ENCODE measurements at places on chromosomes 1 and 21.

DNA sequence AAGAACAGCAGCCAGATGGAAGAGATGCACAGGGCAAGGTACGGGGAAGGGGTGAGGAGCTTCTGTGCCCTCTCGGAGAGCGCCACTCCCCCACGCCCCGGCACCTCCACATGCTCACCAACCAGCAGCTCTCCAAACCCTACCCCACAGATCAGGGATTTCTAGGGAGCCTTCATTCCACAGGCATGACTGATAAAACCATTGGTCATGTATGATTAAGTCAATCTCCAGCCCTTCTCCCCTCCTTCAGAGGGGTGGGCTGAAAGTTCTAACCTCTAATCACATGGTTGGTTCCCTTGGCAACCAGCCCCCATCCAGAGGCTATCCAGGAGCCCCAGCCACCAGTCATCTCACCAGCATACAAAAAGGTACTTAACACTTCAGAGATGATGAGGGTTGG, 144.7 kb downstream of the TGFBR3 start:
- DNase-seq: no peak

DNA sequence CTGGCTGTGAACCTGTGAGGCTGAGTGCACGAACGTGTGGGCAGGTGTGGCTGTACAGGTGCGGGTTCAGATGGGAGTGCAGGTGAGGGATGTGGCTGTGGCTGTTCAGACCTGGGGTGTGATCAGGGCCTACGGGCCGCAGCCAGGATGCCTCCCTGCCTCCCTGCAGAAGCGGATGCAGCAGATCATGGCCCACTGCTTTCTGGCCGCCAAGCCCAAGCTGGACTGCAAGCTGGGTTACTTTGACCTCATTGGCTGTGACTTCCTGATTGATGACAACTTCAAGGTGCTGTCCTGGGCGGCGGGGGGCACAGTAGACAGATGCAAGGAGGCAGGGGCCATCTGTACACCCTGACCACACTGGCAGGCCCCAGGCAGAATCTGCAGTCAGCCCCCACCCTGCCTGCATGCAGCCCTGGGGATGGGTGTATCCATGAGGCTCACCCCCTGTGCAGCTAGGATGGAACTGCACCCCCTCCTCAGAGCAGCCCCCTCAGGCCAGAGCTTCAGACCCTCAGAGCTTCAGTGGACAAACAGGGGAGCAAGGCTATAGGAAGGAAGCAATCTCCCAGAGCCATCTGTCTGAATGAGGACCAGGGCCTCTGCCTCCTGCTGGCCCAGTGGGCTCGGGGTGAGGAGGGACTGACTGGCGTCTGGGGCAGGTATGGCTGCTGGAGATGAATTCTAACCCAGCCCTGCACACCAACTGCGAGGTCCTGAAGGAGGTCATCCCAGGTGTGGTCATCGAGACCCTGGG, 9.8 kb downstream of the TNFRSF18 start:
- DNase-seq: no peak

DNA sequence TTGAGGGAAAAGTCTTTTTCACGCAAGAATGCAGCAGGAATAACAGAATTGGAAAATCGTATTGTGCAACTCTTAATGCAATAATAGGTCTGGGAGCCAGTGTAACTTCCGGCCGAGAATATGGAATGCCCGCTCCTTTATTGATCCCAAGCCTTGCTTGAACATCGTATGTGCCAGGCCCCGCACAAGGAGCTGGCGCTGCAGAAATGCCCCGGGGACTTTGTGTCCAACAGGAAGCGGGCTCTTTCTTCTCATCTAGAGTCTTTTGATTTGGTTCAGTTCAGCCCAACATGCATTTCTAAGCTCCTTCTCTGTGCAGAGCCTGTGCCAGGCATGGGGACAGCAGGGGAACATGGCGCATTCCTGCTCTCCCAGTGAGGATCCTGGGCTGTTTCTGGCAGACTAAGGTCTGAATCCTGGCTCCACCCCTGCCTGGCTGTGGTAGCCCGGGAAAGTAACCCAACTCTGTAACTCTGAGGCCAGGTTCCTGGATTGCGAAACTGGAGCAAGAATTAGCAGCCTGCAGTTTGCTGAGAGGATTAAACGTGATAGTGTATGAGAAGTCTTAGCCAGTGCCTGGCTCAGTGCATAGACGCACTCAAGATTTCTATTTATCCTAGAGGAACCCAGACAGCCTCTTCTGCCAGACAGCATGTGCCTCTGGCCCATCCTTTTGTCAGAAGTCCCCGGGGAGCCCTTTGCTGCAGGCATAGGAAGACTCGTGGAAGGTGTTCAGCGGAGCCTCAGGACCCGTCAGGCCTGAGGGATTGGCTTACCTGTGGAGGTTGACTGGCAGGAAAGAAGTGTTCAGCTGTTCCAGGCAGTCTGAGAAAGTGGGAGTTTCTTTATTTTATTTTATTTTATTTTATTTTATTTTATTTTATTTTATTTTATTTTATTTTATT, 987 bp upstream of the CDCP2 start:
- no peak for DNase-seq

- DNase-seq: no peak
Observed at GRCh38 chr1:96634883-96635282, 86.7 kb upstream of the PTBP2 start.

DNA sequence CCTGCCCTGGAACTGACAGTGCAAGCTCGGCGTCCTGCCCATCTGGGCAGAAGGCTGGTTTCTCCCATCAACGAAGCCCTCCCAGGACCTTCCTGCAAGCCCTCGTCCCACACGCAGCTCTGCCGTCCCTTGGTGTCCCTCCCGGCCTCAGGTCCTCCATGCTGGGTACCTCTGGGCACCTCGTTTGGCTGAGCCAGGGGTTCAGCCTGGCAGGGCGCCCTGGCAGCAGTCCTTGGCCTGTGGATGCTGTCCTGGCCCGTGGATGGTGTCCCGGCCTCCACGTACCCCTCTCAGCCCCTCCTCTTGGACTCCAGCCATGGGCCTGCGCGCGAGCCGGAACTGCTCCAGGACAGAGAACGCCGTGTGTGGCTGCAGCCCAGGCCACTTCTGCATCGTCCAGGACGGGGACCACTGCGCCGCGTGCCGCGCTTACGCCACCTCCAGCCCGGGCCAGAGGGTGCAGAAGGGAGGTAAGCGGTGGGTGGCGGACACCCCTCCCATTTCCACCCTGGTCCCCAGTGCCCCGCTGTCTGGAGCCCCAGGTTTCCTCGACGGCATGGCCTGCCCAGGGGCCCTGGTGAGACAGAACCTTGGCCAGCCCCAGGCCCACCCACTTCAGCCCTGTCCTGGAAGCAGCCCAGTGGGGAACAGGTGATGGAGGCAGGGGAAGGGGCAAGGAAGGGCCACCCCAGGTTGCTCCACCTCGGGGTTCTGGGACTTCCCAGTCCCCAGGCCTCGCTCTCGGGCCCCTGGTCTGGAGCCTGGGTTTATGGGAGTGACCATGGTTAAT, 3.5 kb downstream of the TNFRSF14 start:
- DNase-seq: no peak

DNA sequence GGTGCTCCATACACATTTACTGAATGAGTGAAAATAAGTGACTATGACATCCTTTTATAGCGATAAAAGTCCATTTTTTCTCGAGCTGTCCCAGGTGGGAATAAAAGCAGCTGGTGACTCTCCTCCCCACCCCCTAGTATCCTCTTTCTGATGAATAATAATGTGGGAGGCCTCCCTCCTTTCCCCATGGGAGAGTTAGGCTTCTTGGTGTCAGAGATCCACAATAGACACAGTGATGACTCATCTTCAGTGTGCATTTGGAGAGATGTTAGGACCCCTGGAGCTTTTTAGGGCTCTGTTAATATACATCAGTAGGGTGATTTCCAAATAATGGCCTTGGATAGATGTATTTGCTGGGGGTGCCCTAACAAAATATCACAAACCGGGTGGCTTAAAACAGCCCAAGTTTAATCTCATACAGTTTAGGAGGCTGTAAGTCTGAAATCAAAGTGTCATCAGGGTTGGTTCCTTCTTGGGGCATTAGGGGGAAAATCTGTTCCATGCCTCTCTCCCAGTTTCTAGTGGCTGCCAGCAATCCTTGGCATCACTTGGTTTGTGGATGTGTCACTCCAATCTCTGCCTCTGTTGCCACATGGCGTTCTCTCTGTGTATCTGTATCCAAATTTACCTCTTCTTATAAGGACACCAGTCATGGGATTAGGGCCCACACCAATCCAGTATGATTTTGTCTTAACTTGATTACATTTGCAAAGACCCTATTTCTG, 4.4 kb upstream of the PHC2 start:
- DNase-seq: no peak

DNA sequence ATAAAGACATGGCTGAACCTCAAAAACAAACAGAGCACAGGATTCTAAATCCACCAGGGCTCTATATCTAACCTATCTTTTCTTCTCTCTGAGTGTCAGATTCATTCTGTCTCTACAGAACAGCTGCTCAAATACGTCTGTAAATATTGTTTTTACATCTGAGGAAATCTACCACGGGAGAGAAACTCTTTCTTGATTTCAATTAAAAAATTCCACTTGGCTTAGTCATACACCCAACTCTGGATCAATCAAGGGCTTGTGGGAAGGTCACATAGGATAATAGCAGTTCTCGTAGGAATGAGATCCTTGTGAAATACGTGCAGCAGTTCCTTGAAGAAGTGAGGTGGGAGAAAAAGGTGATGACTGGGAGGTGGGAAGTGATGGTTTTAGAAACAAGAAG, 1355.7 kb upstream of the ADGRL2 start:
- DNase-seq: no peak

GRCh38 chr1:223711747-223712193, 569 bp upstream of the CAPN2 start:
- no peak for DNase-seq

GRCh38 chr1:167871331-167871730, 42.6 kb downstream of the ADCY10 start:
- no peak for DNase-seq

GRCh38 chr1:97414682-97415312, 506.0 kb downstream of the DPYD start:
- no peak for DNase-seq

DNA sequence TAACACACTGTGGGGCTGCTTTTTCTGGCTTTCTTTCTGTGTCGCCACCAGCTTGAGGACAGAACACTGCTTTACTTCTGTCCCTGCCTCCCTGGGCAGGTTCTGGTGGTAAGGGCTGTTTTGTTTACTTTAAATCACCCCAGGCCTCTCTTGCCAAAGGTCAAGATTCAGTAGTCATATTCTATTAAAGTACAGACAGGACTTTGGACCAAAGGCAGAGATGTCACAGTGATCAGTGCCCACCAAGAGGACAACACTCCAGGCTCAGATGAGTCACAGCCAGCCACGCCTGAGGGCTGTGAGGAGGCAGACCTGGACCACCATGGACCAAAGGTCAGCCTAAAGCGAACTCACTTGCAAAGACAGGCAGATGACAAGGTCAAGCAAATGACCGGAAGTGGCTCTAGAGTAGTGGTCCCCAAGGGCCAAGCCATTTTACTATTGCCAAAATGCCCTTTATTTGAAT, 200.0 kb downstream of the RHOU start:
- DNase-seq: no peak

- no peak for DNase-seq
Observed at GRCh38 chr1:229064320-229065168, 206.4 kb upstream of the RAB4A start.

GRCh38 chr1:958823-959730, at the start of gene NOC2L:
NOC2L (minus strand) TSS chr1:959256; CDS start chr1:959240, 16 bp downstream.
- peak; percentile 96 for DNase-seq

DNA sequence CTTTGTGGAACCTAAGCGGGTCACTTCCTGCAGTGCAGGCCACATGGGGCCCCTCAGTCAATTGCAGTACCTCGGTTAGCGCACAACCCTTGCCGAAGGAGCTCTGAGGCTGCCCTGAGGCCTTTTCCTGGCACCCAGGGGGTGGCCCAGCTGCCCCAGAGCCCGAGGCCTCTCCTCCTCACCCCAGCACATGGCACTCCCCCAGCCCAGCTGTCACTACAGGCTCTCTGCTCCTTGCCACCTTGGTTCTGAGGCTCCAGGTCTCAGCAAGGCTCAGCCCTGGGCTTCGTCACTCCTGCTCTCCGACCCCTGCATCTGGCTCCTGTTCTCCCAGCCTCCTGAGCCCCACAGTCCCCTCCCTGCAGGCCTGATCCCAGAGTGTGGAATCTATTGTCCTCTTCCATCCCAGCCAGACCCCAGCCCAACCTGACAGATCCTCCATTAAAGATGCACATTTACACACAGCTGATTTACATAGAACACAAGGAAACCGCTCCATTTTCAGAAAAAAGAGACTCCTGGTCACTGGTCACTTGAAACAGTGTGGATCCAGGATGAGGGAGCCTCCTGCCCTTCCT, 192.8 kb upstream of the POU3F1 start:
- DNase-seq: no peak

DNA sequence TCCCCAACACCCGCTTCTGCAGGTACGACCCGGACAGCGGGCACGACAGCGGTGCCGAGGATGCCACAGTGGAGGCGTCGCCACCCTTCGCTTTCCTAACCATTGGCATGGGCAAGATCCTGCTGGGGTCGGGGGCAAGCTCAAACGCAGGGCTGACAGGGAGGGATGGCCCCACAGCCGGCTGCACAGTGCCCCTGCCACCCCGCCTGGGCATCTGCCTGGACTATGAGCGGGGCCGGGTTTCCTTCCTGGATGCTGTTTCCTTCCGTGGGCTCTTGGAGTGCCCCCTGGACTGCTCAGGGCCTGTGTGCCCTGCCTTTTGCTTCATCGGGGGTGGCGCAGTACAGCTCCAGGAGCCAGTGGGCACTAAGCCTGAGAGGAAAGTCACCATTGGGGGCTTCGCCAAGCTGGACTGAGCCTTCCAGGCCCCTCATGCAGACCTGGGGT, 10.1 kb downstream of the TRIM46 start:
- no peak for DNase-seq

- DNase-seq: no peak
Observed at GRCh38 chr1:54016343-54017282, 1.4 kb downstream of the LDLRAD1 start.

GRCh38 chr1:224189561-224189960, 6.5 kb downstream of the DEGS1 start:
- DNase-seq: no peak

DNA sequence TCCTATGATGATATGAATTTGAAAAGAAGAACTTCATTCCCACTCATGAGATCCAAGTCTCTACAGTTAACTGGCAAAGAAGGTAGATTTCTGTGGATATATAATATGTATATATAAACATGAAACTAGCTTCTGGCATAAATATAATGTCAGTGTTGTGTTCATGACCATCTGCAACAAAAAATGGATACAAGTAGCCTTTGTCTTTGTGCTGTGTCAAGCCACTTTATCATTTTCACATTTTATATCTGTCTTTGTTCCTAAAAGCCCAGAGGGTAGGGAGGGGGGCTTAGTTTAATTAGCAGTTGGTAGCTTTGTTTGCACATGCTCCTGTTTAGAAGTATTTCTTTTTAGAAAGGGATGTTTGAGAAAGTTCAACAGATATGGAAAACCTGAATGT, 56.2 kb upstream of the FASLG start:
- no peak for DNase-seq

- DNase-seq: no peak
Observed at GRCh38 chr1:179195376-179195775, 34.1 kb downstream of the ABL2 start.

GRCh38 chr1:220296981-220297380, 24.7 kb upstream of the RAB3GAP2 start:
- no peak for DNase-seq

GRCh38 chr1:116377541-116378529, 4.8 kb downstream of the ATP1A1 start:
- DNase-seq: no peak

- DNase-seq: no peak
Observed at GRCh38 chr1:210366767-210367166, 38.1 kb downstream of the HHAT start.

GRCh38 chr1:6958407-6959030, 173.3 kb downstream of the CAMTA1 start:
- no peak for DNase-seq

- DNase-seq: no peak
Observed at GRCh38 chr1:234397732-234398131, 24.5 kb downstream of the COA6 start.

GRCh38 chr21:45607909-45608295, 35.6 kb upstream of the PCBP3 start:
- no peak for DNase-seq

Measured in stimulated activated CD8-positive, alpha-beta memory T cell treated with anti-CD3 and anti-CD28 coated beads, Interleukin-15, amount 100 ng/mL, for 4 hours (primary cell).